Thymus (tissue), 14 donors: ENCODE measurements at places on chromosomes 6 and 20. TPM values are rescaled to one million over a fixed set of nuclear protein-coding genes. Genes with fewer than 3 reads are reported as not detected.

DNMT3B gene
- 2.7 TPM for total RNA-seq

COL11A2 gene
- total RNA-seq, result 2.1 TPM

HTR1E gene
- total RNA-seq, result not detected

DNA sequence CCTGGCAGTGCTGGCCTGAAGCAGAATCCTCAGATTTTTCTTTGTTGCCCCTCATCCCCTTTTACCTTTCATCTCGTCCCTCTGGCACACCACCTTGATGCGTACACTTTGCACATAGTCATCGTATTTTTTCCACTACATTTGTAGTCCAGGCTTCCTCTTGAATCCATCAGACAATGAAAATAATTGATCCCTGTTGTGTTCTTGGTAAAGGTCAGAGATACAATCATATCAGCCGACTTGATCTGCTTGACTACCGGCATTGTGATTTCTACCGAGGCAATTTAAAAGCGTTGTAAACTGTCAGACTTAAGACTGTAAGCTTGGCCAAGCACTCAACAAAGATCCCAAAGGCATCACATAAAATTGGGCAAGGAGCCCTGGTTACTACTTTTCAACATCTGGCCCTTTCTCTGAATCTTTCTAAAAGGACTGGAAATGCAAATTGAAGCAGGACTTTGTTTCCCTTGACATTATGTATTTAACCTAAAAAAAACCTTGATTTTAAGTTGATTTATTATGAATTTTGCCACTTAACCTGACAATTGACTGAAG lies 512.6 kb downstream of the LMBRD1 start:
- no peak overlapping the region for H3K27ac ChIP-seq
- no peak for DNase-seq
- H3K36me3 ChIP-seq, result no peaks in the 10 kb centered on the region
- H3K27me3 ChIP-seq, result no peaks in the 10 kb centered on the region
- no peak overlapping the region for H3K4me3 ChIP-seq
- H3K4me1 ChIP-seq, result no peaks in the 10 kb centered on the region

GRCh38 chr6:112014483-112014882 lies 39.4 kb upstream of the CCN6 start:
- no peak overlapping the region for H3K27ac ChIP-seq
- no peak for DNase-seq
- H3K4me1 ChIP-seq, result no peaks in the 10 kb centered on the region
- no peaks in the 10 kb centered on the region for H3K27me3 ChIP-seq
- H3K36me3 ChIP-seq, result no peaks in the 10 kb centered on the region

TTBK1 gene
- total RNA-seq, result 0.05 TPM

GINS1 gene
- total RNA-seq, result 15.7 TPM

MARCKS gene
- 94.5 TPM for total RNA-seq

LHFPL5 gene
- not detected for total RNA-seq

TTK gene
- total RNA-seq, result 57.7 TPM

- H3K27me3 ChIP-seq, result no peaks in the 10 kb centered on the region
- DNase-seq, result no peak
- H3K4me3 ChIP-seq, result no peak overlapping the region
- no peak overlapping the region for H3K27ac ChIP-seq
Observed at GRCh38 chr6:20153194-20153593, 59.1 kb downstream of the MBOAT1 start.

C20orf204 gene
- total RNA-seq, result 17.0 TPM

THBD gene
- 1.6 TPM for total RNA-seq
